NCI-H226 (cell line): ENCODE measurements at places on chromosomes 4 and X.

DNA sequence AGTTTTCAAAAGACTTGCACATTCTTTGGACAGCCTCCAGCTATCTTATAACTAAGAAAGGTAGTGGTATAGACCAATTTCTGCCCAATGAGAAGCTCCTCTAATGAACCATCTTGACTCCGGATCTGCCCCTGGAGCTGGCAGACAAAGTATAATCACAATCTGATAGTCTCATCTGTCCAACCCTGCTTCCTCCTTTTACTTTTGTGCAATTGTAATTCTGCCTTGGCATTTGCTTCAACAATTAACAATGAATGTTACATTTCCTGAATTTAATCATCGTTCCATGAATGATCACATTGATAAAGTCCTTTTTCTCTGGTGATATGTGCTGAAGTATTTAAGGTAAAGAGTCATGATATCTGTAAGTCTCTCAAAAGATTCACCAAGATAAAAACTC, 27.8 kb downstream of the FRYL start:
- no peak for DNase-seq

DNA sequence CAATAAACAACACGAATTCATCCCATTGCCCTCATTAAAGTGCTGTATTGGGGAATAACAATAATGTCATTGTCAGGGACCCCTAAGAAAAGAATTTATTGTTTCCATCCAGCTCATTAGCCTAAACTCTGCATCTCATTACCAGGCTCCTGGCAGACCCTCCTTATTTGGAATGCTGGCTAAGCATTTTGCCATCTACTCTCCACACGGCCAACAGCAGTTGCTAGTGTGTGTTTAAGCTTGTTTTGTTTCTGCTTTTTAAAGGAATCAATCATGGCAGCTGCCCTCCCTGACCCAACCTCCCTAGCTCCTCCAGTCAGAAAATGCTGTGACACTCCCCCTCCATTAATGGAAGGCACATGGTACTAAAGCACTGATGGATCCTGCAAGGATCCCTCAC, 43.5 kb downstream of the GATB start:
- DNase-seq, result no peak

- DNase-seq, result no peak
These were observed 1826.3 kb upstream of the IGFBP7 start for GRCh38 chr4:58936436-58936835.

GRCh38 chr4:69039071-69039470, 57.2 kb upstream of the UGT2B7 start:
- peak; percentile 1 for DNase-seq

DNA sequence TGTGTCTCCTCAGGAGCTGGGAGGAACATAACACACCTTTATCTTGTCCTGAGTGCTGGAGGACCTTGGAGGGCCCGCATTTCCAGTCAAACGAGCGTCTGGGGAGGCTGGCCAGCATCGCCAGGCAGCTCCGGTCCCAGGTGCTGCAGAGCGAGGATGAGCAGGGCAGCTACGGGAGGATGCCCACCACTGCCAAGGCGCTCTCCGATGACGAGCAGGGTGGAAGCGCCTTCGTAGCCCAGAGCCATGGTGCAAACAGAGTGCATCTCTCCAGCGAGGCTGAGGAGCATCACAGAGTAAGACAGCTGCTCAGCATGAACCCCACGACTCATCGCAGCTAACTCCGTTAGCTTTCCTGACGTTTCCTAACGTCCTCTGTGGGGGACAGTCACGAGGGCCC, 430 bp downstream of the TRIML1 start:
- no peak for DNase-seq

DNA sequence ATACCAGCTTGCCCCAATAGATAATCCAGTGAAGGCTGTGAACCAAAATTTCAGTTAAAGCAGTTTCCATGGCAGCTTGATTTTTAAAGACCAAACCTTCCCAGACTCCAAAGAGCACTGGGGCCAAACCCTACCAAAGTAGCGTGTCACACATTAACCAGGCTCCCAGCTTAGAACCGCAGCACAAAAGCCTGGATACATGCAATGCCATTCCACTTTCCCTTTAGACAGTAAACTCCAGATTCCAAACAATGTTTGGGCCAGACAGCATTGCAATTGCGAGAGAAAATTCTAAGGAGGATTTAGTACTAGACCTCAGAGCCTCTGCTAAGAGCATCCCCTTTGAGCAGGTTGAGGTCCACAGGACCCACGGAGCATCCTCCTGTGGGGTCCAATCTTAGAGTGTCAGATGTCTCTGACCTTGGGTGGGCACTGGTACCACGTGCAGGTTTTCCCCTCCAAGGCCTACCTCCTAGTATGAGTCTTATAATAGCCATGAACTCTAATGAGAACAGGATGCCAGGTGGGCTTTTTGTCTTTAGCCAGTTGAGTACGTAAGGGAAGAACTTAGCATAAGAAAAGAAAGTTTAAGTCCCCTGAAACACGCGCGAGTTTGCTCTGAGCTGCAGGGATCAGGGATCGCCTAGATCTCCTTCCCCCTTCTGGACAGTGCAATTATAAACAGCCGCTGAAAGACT, 38.8 kb downstream of the MGARP start:
- DNase-seq, result no peak

- no peak for DNase-seq
These were observed 87.1 kb upstream of the NPNT start for GRCh38 chr4:105808030-105808749.

- no peak for DNase-seq
These were observed 38.4 kb upstream of the ENPP6 start for GRCh38 chr4:184255871-184256642.

DNA sequence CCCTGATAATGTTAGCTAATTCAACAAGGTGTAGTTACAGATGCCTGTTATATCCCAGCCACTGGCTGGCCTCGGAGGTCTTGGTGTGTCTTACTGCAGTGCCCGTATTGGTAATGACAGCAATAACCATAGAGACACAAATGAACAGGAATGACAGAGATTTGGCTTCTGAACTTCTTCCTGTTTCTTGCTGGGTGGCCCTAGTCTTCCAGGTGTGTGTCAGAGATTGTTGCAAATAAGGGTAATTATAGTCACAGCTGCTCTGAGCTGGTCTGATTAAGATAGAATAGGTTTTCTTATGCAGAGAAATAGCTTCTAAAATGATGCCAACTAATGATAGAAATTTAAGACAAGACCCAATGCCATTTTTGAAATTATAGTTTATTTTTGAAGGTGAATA, 64.1 kb upstream of the MAD2L1 start:
- no peak for DNase-seq

DNA sequence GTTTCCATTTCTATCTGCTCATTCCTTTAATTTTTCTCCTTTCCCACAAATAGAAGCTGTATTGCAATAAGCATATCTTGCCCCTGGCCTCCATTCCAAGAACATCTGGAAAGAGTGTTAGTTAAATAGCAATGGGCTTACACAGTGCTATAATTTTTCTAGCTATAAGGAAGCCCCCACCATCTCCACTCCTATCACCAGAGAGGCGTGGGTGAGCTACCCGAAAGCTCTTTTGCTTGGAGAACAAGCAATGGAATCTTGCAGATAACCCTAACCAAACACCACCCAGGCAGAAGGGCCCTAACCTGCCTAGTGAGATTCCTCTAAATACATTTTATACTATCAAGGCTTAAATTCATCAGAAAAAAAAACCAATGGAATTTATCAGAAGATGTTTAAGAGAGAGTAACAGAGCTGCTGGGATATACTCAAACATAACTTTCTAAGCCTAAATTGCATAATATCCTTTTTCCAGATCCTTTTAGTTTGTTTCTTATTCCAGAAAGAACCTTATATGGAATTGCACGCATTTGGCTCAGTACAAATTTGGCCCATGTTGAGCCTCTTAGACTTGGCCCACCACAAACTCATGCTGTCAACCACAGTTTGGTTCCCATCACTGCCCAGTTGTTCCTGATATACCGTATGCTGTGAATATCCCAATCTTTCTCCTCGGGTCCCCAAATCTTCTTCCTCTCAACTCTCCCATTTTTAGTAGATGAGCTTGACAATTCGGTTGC, 91.6 kb upstream of the PLAC1 start:
- DNase-seq, result no peak

DNA sequence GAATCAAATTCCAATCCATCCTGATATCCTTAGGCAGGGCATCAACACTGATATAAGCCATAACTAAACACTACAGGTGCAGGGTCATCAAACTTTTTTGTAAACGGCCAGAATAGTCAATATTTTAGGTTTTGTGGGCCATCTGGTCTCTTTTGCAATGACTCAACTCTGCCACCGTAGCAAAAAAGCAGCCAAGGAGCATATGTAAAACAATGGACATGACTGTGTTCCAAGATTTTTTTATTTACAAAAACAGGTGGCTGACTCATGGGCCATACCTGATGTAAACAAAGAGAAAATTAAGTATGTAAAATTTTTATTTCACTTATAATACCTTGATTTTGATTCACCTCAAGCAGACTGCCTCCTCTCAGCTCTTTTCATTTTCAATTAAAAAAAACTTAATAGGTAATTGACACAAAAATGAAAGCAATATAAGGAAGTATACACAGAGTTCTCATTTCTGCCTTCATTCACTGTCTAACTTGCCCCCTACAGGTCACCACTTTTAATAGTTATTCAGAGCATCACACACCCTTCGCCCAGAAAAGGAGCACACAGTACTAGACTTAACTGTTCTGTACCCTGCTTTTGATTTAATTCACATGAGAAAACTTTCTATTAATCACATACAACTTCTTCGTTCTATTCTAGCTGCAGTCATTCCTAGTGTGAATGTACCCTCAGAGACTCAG, 35.3 kb upstream of the GPM6B start:
- DNase-seq, result no peak

DNA sequence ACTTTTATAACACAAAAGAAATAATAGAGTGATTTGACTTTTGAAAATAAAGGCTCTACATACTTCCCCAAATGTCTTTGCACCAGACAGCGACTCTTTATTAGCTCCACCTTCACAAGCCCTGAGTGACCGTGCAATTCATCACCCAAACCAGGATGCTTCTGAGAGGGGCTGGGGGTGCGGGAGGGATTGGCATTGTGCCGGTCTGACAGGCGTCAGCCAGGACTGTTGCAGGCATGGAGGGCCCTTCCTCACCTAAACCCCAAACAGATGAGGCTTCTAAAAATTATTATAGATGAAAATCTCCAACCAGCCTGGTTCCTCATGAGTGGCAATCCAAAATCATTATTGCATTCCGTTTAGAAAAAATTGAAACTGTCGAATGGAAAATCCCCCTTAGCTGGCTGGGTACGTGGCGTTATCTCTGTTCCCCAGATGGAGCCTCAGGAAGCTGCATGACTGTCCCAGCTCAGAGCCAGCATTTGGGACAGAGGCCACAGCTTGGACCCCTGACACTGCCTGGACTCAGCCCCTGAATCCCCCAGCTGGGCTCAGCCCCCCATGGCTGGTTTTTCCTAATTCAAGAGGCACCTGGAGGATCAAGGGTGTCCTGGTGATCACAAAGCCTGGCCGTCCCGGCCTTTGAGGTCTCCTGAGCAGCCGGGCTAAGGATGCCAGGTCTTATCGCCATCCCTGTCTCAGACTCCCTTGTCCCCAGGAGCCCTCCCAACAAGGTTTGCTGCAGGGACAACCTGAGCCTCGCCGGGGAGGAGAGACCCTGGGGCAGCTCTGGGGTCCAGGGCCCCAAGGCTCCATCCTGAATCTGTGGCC, 60.4 kb downstream of the SORCS2 start:
- DNase-seq, result no peak

DNA sequence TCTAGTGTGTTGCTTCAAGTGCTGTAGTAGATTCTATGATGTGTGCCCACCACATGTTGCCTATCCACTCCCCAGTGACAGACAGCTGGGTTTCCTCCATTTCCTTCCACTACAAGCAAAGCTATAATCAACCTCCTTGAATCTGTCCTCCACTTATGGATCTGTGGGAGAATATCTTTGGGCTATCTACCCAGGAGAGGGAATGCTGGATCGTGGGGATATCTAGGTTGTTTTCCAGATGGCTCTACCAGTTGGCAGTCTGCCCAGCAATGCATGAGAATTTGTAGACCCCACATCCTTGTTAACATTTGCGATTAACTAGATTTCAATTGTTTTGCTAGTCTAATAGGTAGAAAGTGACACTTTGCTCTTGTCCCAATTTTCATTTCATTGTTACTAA, 10.3 kb downstream of the NMU start:
- no peak for DNase-seq

DNA sequence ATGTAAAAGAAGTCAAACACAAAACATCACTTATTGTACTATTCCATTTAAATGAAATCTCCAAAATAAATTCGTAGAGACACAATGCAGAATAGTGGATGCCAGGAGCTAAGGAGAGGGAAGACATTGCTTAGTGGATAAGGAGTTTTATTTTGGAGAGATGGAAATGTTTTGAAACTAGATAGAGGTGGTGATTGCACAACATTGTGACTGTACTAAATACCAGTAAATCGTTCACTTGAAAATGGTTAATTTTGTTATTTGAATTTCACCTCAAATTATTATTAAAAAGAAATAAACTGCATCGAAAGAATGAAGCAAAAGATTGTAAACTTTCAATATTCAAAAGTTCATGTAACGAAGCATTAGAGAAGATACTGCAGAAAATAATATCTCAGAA, 9.7 kb upstream of the ACSL4 start:
- DNase-seq, result no peak

GRCh38 chrX:15438332-15438731, 54.1 kb upstream of the VEGFD start:
- DNase-seq, result no peak

- DNase-seq, result peak; percentile 32
These were observed 88.0 kb downstream of the ARSF start for GRCh38 chrX:3129256-3129655.

DNA sequence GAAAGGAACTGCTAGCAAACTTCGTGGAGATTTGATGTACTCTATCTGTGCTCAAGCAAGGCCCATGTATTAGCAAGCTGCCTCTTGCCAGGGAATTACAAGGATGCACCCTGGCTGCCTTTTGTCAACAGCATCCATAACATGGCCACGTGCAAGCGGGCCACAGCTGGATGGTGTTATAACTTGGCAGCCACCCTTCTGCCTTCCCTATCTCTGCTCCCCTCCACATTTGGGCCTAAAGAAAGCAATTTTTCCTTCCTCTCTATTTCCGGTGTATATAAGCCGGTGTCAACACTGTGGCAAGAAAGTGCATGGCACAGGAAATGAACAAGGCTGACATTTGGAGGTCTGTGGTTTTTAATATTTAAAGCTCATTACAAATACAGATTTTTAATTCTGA, 94.8 kb downstream of the CLNK start:
- DNase-seq, result no peak

DNA sequence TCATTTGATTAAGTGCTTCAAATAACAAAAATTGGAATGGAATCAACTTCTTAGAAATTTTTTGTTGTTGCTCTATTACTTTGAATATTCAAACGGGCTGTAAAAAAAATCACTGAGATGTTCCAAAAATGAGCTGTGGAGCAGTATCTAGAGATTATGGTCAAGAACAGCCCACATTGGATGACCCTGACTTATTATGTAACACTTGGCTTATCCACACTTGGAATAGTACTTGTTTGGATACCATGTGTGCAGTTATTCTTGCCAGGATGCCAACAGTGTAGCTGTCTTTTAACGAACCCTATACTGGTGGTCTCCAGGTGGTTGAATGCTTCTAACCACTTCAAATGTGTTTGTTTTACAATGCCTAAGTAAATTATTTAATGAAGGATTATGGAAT, 64.9 kb upstream of the CAMK2D start:
- no peak for DNase-seq
